ENCODE measurements at places on chromosomes 12 and 14.

GRCh38 chr12:86683568-86684304, 427.5 kb upstream of the MGAT4C start:
- DNase-seq: no peak

DNA sequence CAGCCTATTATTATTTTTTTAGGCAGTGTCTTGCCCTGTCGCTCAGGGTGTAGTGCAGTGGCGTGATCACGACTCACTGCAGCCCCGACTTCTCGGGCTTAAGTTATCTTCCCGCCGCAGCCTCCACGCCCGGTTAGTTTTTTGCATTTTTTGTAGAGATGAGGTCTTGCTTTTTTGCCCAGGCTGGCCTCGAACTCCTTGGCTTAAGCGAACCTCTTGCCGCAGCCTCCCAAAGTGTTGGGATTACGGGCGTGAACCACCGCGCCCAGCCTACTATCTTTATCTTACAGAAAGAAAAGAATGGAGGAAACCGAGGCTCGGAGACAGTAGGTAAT, 507 bp upstream of the PTPN11 start:
- DNase-seq: no peak

DNA sequence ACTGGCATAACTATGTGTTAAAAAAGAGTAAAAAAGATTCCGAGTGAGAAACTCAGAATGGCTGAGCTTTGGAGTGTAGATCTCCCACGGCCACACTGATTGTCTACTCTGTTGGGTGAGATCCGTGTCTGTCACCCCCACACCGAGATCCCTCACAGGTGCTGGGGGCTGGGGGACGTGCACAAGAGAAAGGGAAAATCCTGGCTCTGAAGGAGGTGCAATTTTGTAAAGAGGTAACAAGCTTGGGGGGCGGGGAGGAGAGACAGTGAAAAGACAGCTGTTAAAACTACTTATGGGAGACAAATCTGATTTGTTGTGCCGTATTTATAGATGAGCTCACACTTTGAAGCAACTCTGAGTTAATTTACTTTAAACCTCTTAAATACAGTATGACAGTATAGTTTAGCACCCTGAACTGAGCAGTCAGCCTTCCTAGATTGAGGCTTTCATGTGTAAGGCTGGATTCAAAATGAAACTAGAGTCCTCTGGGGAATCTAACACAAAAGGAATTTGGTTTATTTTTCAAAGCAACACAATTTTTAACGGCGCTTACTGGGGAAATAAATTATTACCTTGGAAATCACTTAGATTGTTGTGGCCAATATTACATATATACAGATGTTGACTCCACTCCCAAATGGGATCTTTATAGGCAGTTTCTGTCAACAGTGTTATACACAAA, 167.4 kb upstream of the RGS6 start:
- DNase-seq: no peak

DNA sequence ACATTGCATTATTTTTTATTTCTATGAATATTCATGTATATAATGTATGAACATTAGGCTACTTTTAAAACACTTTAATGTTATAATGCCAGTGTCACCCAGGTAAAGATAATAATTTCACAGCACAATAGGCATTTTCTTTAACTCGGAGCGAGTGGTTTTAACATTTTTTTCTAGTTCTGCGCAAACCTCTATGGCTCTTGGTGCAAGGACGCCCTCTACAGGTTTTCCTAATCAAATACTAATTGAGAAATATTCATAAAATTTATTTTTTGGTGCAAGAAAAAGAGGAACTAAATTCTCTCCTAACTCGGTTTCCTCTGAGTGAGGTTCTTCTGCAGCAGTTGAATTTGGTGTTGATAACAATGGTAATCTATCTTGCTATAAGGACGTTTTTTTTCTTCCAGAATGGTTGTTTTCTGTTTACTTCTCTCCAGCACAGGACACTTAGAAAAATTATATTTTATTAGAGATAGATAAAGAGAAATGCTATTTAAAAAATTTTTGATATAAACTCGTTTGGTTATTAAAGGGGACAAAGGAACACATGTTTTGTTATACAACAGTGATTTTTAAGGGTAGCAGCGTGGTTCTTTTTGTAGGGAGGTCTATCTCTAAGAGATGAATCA, 2.4 kb upstream of the WIF1 start:
- no peak for DNase-seq

GRCh38 chr12:14984766-14985285, 12.0 kb downstream of the PDE6H start:
- DNase-seq: no peak

- no peak for DNase-seq
These were observed 89.2 kb downstream of the PRMT8 start for GRCh38 chr12:3580094-3580749.

DNA sequence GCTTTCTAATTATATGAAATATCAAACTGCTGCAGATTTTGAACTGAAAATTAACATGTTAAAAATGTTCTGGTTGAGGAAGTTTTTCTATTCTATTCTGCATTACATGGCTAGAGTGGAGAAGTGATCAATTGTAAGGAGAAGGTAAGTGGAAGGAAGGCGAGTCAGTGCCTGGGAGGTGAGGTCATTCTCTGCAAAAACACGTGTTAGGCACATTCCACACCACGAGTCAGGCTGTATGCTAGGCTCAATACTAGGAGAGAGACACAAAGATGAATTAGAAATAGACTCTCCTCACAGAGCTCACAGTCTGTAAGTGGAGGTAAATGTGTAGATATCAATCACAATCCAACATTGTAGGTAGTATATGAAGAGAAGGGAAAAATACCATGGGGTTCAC, 194.1 kb downstream of the NOVA1 start:
- DNase-seq: no peak

DNA sequence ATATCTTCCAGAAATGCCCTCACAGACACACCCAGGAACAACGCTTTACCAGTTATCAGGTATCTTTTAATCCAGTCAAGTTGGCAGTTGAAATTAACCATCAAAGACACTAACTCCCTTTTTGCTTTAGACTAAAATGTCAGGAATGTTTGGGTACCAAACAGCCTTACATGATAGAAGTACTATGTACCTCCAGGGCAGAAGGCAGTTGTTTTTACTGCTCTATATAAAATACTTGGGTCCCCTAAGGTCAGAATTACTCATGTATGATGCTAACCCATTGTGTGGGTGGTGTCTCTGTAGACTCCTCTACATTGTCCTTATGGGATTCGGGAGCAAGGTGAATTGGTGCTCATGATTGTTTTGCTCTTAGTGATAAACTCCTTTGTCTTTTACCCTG, 492.5 kb upstream of the FLRT2 start:
- DNase-seq: no peak

GRCh38 chr14:106343626-106344025, 817.2 kb downstream of the TMEM121 start:
- no peak for DNase-seq

- DNase-seq: peak; percentile 78
These were observed 14.0 kb upstream of the RACGAP1 start for GRCh38 chr12:50039151-50039835.

DNA sequence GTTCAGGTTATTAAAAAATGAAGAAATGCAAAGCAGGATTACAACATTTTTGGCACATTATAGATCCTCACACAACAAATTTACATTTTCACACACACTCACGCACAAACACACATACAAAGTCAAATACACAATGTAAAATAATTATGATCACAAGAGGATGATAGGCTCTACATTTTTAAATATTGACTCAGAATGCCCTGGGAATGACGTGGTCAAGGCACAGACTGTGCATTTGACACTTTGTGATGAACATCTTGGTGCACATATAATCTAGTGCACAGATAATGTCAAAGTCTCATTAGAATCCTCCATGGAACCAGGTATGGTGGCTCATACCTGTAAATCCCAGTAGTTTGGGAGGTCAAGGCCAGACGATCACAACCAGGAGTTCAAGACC, 49.4 kb downstream of the DPF3 start:
- DNase-seq: no peak

DNA sequence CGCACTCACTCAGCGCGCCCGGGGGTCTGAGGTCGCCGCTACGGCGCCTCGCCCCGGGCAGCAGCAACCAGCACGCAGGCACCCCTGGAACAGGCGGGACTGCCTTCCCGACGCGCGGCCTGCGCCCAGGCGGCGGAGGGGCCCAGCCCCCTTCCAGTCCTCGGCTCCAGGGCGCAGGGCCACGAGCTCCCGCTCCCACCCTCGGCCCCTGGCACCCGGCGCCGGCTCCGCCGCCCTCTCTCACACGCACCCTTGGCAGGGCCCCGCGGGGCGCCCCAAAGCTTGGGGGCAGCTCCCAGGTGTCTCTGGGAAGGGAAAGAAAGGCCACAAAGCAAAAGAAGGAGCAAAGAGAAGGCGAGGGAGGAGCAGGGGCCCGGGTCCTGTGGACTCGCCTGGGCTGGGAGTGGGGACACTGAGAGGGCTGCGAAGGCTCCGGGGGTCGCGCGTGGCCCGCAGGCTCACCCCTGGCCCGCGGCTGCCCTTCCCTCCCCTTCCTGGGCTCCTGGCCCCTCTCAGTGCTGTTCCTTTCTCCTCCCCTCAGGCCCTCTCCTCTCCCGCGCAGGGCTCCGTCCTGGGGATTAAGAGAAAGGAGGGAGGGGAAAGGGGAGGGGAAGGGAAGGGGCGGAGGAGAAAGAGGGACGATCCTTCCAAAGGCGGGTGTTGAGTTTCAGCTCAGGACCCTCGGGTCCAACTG, 907 bp upstream of the EFS start:
- DNase-seq: no peak

Data from effector CD4-positive, alpha-beta T cell (primary cell).